Heart right ventricle (tissue), 16 donors: ENCODE measurements at places on chromosomes 5 and 9. TPM values are rescaled to one million over a fixed set of nuclear protein-coding genes. Genes with fewer than 3 reads are reported as not detected.

GRCh38 chr9:85639675-85640186 lies 102.0 kb downstream of the AGTPBP1 start:
- H3K4me3 ChIP-seq, result no peak overlapping the region
- H3K27ac ChIP-seq, result no peak overlapping the region
- H3K36me3 ChIP-seq, result no peaks in the 10 kb centered on the region

GRCh38 chr5:177232358-177232757 lies 71.2 kb downstream of the RAB24 start:
- H3K36me3 ChIP-seq, result no peaks in the 10 kb centered on the region
- no peak for DNase-seq
- no peak overlapping the region for H3K4me3 ChIP-seq

GRCh38 chr5:180862645-180863044 lies 1.6 kb upstream of the ZFP62 start:
- H3K27me3 ChIP-seq, result no peaks in the 10 kb centered on the region
- H3K4me3 ChIP-seq, result no peak overlapping the region
- H3K4me1 ChIP-seq, result peaks cover 15% of the 10 kb centered on the region
- no peak for DNase-seq
- no peak overlapping the region for H3K27ac ChIP-seq

GRCh38 chr9:33340186-33340585 lies 49.9 kb downstream of the NFX1 start:
- DNase-seq, result no peak
- H3K27ac ChIP-seq, result no peak overlapping the region
- H3K4me1 ChIP-seq, result no peaks in the 10 kb centered on the region

- H3K36me3 ChIP-seq, result no peaks in the 10 kb centered on the region
- no peak for DNase-seq
- H3K27me3 ChIP-seq, result no peaks in the 10 kb centered on the region
- H3K4me1 ChIP-seq, result peaks cover 8% of the 10 kb centered on the region
- H3K27ac ChIP-seq, result no peak overlapping the region
Measured at GRCh38 chr5:133906303-133906702, 62.1 kb downstream of the C5orf15 start.

Gene FOXD4L4
- total RNA-seq, result not detected
